COLO829 (cell line): ENCODE measurements at places on chromosomes 1 and 21.

DNA sequence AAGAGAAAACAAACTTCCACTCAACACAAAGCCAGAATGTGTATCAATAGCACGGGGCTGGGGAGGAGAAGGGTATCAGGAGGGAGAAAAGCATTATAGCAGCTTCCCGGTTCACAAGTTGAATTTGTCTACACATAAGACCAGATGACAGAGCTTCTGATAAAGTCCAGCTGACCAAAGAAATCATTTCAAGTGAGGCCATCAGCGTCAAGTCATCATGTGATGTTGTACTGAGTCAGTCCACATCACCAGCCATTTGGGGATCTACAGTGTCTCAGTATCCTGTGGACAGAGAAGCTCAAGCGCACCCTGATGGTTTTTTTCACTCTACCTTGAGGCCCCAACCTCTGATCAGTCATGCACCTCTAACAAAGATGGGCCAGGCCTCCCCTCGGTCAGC, 33.0 kb downstream of the SETD4 start:
- no peak for DNase-seq

DNA sequence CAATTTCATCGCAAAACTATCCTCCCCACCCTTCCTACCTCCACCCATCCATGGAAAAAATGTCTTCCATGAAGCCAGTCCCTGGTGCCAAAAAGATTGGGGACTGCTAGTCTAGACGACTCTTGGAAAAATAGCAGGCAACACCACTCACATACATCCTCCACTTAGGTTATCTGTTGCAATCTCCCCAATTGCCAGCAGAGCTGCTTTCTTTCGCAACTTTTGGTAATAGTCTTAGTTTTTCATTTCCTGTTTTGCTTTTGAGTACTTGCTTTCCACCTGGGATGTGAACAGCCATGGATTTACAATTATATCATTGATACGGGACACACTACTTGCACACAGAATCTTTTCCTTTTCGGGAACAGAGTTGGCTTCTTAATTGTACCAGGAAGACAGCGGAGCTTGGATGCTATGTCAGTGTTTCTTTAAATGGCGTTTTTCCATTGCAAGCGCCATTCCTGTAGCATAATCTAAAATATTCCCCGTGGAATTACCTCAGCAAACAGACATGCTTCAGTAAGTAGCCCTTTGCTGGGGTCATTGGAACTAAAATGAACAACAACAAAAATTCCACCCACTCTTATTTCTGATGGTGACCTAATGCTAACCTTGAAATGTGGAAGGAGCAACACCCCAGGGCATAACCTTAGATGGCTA, 183.3 kb upstream of the ADGRL2 start:
- DNase-seq: peak; percentile 12

DNA sequence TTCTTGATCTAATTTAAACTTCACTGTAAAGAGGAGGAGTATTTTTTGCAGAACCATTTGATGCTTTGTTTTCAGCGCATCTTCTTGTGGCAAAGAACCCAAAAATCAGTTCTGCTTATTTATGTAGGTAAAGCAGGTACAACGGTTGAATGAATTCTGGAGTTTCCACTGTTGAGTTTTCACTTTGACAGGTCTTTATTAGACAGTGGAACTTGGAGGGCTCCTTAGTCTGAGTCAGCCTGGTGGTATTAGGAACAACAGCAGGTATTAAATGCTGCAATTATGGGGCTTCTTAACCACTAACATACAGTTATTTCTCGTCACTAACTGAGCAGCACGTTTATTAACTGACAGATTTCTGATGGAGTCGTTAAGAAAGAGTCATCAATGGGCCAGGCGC, 1.2 kb downstream of the LRIG2 start:
- DNase-seq: no peak

DNA sequence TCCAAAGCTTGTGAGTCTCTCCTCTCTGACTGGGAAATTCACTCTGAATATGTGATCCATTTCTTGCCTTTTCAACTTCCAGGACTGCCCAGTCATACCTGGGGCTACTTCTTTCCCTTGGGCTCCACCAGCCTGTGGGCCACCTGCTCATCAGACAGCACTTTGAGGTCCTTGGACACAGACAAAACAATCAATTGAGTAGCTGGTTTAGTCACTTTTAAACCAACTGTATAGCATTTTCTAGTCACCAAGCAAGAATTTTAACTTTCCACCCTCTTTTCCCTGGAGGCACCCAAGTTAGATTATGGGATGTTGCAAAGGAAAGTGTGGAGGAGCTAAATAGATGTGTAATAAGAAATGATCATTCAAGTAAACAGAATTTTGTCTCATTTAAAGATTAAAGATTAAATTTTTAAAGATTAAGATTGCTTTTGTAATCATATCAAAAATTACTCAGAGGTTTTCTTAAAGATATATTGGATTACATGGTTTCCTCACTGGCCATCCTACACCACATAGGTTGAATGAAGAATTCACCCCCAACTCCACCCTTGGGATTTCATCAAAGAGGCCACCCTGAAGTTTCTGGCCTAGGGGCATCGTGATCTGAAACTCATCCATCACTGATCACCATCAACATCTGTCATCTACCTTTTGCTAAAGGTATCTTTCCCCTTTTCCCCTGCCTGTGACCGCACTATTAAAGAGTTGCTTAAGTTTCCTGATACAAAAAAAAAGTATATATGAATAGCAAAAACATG, 219.2 kb upstream of the NR5A2 start:
- no peak for DNase-seq

GRCh38 chr1:101438359-101438758, 201.5 kb downstream of the S1PR1 start:
- no peak for DNase-seq

DNA sequence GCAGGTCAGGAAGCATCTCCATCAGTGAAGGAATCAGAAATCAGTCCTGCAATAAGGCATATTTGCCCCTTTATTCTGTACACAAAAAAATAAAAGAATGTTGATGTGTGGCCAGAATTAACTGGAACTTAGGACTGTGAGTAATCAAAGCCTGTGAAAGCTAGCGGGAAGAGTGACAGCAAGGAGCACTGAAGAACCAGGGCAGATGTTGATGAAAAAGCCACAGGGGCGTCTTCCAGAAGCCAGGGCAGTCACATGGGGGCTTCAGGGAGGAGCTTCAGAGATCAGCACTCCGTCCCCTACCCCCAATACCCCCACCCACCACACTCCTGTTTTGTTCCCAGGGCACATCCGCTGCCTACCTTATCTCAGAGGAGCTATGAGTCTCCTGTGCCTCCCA, 502.8 kb downstream of the AJAP1 start:
- no peak for DNase-seq

DNA sequence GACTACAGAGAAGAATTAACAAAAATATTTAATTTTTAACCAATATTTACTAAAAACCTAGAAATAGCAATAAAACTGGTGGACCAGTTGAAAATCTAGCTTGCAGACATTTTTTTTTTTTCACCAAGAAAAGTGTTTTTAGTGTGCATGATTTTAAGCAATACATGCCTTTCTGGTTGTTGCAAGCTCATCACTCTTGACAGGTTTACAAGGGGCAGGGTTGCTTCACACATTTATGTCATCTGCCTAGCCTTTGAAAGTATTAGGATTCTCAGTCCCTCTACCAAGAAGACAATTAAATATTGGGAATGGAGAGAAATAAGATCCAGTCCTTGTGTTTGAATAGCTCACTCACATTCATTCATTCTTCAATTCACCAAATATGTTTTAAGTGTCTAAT, 53.8 kb upstream of the LYPLAL1 start:
- no peak for DNase-seq
